ENCODE measurements at places on chromosomes 2 and 18.

- no peak for DNase-seq
Observed at GRCh38 chr18:34023471-34023870, 201.2 kb downstream of the NOL4 start.

DNA sequence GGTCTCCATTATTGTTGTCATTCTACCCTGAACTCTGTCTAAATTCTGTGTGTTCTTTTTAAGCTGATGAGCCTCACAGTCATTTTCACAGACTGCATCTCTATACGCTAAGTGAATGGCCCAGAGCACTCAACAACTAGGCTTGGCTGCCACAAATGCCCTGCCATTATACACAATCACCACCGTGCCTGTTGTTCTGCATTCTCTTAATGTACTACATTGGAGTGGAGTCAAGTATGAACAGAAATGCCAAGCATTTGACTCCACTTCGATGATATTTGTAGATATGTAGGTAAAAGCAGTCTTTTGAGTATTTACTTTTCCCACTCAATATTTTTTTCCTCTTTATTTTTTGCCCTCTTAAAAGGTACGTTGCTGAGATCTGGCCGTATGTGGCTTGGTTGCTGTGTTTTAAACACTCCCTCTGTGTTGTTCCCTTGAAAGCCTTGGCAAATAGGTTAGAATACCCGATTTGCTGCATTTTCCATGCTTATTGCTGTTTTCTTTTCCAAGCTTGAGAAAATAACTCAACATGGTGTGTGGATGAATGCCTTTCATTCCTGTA, 36.2 kb upstream of the TMEFF2 start:
- no peak for DNase-seq

- DNase-seq: no peak
Observed at GRCh38 chr2:144693179-144693578, 173.3 kb upstream of the ZEB2 start.

DNA sequence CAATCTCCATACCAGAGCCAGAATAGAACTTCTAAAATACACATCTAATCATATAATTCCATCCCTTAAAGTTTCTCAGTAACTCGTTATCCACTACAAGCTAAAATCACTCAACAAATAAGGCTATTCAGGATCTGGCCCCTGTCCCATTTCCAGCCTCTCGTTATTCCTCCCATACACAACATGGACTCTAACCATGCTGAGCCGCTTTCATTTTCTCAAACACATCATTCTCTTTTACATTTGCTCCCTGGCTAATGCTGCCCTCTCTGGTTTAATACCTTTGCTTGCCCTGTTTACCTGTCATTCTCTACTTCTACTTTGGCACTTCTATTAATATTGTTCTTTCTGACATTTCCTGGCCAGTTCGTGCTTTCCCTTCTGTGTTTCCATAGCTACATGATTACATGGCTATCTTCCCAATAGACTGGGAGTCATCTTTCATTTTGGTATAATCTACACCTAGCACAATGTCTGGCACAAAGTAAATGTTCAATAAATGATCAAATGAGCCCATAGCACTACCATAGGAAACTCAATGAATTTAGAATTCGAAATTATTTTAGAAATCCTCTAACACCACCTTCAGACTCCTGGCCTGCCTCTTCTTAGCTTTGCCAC, 163.6 kb upstream of the VRK2 start:
- no peak for DNase-seq

DNA sequence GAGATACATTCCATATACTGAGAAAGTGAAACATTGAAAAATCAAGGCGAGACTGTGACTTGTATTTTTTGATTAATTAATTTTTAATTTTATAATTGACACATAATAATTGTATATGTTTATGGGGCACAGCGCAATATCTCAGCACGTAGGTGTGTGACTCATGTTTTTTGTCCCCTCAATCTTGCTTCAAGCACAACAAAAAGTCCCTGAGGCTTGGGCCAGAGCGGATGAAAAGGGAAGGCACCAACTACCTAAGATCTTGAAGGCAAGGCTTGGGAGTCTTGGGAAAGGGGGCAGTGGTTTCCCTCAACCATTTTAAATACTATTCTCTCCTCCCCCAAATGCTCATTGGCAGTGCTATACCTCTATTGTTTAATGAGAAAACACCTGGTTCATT, 9.9 kb downstream of the SGPP2 start:
- DNase-seq: no peak

- DNase-seq: peak; percentile 65
Observed at GRCh38 chr18:46148810-46149209, 44.6 kb downstream of the HAUS1 start.

DNA sequence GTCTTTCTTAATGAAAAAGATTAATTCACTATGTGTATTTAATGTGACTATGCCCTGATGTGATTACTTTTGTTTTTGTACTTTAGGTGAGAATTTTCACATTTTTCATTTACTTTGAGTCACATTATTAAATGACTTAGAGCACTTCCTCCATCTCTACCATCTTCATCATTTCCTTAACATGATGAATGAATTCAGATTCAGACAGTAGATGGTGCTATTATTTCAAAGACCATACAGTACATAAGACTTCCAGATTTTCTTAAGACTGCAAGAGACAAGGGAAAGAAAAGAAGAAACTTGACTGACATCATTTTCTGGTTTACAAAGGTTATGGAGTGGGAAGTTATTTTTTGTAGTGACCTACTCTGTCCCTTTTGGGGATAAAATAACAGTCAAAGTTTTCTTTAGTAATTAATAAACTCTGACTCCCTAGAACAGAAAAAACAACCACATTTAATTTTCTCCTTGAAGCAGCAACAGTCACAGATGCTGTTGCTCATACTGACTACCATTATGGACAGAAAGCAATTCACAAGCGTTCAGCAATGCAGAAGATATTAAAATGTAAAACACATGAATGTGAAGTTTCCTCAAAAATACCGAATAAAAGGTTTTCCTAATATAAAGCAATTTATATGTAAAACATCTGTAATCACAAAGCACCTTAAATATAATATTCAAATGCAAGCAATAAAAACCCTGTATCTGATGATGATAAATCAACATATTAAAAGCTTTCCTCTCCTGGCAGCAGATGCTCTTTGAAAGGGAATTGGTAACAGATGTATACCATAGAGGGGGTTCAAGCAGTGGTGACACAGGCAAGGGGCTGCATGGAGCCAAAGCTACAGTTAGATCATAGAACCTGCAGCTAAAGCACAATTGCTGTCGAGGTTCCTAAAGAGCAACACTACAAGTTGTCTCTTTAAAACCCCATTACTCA, 1010.9 kb upstream of the NXPH2 start:
- DNase-seq: no peak

DNA sequence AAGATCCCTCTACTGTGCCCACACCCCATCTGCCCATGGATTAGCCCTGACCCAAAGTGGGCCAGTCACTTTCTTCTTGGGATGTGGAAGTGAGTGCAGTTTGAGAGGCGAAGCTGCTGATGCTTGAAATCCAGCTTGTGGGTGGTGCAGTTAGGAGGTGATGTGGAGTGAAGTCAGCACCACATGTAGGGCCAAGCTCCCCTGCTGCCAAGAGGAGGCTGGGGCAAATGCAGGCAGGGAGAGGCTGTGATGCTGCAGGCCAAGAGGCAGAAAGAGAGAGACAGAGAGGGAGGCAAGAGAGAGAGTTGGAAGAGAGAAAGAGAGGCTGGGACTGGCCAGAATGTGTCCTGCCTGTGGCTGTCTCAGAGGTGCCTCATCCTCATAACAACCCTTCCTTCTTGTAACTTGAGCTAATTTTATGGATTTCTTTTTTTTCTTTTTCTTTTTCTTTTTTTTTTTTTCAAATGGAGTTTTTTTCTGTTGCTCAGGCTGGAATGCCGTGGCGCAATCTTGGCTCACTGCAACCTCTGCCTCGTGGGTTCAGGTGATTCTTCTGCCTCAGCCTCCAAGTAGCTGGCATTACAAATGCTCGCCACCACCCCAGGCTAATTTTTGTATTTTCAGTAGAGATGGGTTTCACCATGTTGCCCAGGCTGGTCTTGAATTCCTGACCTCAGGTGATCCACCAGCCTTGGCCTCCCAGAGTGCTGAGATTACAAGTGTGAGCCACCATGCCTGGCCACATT, 35.3 kb upstream of the CAB39 start:
- no peak for DNase-seq

DNA sequence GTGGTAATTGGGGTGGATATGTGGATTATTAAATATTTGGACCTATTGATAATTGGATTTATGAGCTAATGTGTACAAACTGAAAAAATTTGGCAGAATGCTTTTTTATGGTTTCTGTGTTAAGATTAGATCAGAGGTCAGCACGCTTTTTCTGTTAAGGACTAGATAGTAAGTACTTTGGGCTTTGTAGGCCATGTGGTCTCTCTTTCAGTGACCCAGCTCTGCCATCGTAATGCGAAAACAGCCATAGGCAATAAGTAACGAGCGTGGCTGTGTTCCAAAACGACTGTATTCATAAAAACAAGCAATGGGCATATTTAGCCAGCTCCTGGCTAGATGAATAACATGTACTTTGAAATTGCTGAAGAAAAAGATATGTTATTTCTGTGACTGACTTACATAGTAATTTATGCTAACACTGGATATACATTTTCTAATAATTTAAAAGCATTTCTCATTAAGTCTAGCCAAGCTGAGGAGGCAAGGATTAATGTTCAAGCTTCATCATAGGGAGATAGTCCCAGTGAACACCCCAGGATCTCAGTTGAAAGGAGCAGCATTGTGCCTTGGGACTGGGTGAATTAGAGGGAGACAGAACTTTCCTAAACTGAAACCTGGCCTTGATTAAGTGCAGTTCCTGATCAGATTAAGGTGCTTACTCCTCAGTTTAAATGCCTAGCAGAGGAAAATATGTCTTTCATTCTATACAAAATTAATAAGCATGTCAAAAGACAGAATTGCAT, 20.0 kb downstream of the CCDC138 start:
- no peak for DNase-seq
